ENCODE measurements at places on chromosomes 5 and 9.

DNA sequence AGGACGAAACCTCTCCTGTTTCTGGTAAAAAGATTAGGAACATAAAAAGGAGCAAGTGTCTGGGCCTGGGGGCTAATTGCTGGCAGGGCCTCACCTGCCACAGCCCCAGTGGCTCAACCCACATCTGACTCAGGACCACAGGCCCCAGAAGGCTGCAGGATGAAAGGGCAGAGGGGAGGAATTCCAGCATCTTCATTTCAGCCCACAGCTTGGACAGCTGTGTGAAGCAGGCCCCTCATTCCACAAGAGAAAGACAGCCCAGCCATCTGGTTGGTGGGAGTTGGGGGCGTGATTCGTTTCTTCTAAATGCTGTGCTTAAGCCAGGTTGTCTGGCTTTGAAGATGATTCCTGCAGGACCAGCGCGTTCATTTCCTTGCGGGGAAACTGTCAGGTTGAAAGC lies 29.1 kb downstream of the NKX2-5 start:
- no peak for DNase-seq

GRCh38 chr5:79295029-79295428 lies 59.1 kb downstream of the JMY start:
- no peak for DNase-seq

GRCh38 chr9:16794103-16794502 lies 76.4 kb downstream of the BNC2 start:
- no peak for DNase-seq

DNA sequence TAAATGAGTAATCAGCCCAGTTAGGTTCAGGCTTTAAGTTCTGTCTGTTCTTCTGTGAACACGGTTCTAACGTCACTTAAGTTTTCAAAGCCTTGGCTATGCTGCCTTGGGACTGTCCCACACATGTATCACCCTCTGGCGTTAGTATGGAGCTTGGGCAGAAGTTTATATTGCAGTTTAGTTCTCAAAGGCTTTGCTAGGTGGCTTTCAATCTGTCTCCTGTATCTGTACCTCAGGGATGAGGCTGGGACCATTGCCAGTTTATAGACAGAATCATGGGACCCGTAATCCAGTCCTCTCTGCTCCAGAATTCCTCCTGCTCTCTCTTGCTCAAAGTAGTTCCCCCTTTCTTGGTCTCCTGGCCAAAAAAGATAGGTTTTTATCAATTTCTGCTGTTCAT lies 12.1 kb downstream of the C9orf40 start:
- DNase-seq = peak; percentile 12

DNA sequence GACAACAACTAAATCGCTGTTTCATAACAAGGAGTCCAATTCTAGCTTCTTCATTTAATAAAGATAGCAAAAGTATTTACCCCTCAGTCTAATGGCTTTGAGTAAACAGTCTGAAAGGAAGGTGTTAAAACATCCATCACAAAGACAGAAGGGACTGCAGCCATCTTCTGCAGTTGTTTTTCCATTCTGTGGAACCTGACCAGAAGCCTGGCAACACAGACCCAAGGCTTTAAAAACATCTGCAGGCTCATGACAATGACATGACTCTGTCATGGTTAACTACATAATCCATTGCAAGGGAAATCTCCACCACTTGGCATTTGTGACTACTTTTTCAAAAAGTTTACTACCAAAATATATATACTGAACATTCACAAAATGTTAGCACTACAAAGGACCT lies 51.9 kb downstream of the ELL2 start:
- DNase-seq = no peak

DNA sequence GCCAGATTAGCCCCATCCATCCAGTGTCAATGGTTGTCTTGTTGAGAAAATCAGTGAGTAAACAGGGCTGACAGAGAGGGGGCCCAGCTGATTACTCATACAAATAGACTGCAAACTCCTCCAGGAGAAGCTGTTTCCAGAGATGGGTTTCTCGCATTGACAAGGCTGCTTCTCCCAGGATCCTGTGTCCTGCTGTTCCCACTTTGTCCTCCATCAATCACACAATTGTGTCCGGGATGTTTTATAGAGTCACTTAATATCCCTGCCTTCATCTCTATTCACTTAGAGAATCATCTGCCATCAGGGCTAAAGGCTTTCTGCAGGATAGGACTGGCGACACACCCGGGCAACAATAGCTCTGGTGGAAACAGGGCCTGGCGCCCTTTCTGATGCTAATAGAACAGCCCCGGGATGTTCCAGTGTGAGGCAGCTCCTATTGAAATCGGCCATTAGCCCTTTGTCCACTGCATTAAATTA lies 71.7 kb upstream of the TBCA start:
- DNase-seq = no peak

GRCh38 chr9:127005770-127006314 lies 91.3 kb downstream of the RALGPS1 start:
- DNase-seq = no peak

DNA sequence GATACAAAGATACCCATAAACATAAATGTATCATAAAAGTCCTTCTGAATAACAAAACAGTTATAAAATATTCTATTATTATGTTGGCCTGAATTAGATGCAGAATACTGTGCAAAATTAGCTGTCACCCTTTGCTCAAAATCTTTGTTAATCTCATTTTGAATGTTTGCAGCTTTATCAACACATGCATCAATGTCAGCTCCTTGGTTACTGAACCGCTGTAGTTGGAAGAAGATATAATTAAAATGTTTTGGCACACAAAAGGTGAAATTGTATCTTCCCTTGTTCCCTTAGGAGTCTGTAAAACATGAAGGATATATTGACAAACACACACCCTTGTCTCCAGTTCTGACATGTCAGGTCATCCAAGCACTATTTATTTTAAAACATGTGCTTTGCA lies 146.3 kb upstream of the POU5F2 start:
- DNase-seq = no peak

DNA sequence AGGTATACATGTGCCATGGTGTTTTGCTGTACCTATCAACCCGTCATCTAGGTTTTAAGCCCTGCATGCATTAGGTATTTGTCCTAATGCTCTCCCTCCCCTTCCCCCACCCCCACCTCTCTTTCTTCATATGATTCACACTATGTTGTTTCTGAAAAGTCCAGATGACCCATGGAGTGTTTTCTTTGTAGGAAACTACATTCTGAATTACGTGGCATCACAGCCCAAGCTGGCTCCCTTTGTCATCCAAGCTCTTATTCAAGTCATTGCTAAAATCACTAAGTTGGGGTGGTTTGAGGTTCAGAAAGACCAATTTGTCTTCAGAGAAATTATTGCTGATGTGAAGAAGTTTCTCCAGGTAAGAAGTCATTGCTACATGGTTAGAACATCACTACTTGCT lies 30.4 kb downstream of the RANBP17 start:
- DNase-seq = peak; percentile 90

- no peak for DNase-seq
Observed at GRCh38 chr5:149730620-149731331, 666 bp downstream of the PPARGC1B start.

DNA sequence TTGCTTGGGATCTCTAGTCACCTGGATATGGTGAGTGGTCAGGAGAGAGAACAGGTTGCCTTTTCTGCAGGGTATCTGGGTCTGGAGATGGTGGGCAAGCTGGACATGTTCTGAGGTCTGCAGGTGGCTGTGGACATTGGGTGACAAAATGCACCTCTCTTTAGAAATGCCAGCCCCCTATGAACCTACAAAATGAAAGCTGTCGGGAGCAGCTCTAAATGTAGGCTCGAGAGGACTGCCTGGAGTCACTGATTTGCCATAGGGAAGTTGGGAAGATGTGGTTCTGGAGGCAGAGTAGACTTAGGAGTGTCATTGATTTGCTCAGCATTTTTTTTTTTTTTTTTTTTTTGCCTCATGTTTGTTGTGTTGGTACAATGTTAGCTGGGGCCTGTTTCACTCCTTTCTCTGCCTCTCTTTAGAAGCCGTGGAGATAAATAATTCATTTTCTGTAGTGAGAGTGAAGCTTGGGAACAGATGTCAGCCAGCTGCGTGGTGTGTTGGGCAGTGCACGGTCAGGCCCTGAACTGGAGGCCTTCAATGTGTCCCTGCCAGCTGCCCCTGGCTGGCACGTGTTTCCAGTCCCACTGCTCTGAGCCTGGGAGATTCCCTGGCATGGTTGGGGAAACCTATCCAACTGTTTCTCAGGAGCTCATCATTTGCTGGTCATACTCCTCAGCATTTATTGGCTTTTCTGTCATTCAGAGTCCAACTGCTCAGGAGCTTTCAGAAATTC lies 5.4 kb downstream of the RGS3 start:
- no peak for DNase-seq

DNA sequence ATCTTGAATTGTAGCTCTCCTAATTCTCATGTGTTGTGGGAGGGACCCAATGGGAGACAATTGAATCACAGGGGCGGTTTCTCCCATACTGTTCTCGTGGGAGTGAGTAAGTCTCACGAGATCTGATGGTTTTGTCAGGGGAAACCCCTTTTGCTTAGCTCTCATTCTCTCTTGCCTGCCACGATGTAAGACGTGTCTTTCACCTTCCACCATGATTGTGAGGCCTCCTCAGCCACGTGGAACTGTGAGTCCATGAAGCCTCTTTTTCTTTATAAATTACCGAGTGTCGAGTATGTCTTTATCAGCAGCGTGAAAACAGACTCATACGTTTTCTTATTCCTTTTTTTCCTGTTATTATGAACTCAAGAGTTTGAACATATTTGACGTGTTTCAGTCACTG lies 39.1 kb downstream of the RETREG1 start:
- DNase-seq = no peak

GRCh38 chr9:86939321-86939720 lies 8.0 kb downstream of the GAS1 start:
- no peak for DNase-seq

DNA sequence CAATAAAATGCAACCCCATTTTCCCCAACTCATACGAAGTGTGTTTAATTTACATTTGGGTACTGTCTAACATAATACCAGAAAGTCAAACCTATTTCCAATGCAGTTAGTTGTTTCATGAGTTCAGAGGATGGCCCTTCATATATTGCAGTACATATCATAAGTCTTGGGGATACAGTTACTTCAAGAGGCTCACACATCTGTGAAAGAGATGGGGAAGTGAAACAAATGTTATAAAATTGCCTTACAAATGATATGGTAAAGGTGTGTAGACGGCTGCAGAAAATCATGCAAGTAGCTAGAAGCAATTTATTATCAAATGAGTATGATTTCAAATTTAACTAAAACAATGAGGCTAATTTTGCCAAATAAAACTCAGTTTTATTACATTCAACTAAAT lies 219.0 kb upstream of the CDH12 start:
- DNase-seq = no peak

DNA sequence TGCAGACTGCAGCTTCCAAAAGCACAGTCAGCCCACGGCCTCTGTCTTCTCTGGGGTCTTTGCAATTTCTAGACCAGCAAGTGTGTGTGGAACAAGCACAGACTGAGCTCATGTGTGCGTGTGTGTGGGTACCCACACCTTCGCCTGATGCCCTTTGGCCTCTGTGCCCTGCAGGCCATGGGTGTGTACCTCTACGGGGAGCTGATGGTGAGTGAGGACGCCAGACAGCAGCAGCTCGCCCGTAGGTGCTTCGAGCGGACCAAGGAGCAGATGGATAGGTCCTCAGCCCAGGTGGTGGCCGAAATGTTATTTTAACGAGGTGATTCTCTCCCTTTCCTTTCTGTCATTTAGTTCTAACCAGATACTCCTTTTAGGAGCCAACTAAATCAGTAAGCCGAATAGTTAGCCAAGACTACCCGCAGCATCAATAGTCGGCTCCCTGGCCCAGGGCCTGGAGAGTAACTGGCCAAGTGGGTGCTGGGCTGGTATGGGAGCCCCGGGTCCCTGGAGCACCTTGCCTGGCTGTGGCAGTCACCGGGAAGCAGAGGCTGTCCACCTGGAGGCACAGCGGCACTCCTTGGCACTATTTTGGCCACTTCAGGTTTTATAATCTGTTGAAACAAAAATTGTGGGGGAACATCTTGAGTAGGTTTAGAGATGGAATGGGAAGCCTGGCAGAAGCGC lies 235.0 kb downstream of the FANCC start:
- DNase-seq = no peak

- no peak for DNase-seq
Observed at GRCh38 chr5:156670615-156671014, 179.5 kb upstream of the PPP1R2B start.

DNA sequence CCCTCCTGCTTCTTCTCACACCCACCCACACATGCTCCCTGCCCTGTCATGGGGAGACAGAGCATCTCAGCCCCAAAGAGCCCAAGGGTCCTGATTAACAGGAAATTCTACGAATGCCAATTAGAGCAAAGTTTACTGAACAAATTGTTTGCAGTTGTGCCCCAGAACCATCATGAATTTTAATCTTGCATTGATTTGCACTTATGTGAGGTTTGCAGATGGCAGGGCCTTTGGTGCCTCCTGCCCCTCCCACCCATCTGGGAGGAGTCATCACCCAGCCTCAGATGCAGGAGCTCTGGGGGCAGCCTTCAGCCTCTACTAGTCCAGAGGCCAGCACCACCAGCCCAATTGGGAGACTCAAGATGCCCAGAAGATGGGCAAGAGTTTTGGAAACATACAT lies 80.8 kb downstream of the PCDH1 start:
- no peak for DNase-seq

GRCh38 chr5:61625681-61626621 lies 293.9 kb downstream of the ZSWIM6 start:
- peak; percentile 11 for DNase-seq

- no peak for DNase-seq
Observed at GRCh38 chr5:93584596-93585040, 1.6 kb downstream of the NR2F1 start.

- no peak for DNase-seq
Observed at GRCh38 chr5:178338126-178338749, 105.6 kb upstream of the PHYKPL start.

- DNase-seq = no peak
Observed at GRCh38 chr9:2923766-2924379, 80.0 kb upstream of the PUM3 start.

DNA sequence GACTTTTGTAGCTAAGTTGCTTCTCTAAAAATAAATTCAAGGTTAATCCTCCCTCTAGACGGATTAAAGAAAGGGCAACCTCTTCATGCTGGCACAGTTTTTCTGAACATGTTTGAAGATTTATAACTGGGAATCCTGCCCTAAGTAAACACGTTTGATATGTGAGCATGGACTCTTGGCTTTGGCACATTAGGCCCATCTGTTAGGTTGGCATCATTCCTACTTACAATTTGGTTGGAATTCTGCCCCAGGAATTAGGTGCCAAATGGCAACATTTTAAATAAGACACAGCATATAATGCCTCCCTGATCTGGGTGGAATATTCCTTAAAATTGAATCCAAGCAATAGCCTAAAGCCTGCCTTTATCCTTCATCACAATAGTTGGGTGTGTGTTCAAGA lies 372.3 kb upstream of the CDH18 start:
- no peak for DNase-seq
